ENCODE measurements at places on chromosomes 2 and 18. TPM values are rescaled to one million over a fixed set of nuclear protein-coding genes. Genes with fewer than 3 reads are reported as not detected.

NXPH2 gene
- total RNA-seq: not detected

LYG1 gene
- 3.0 TPM for total RNA-seq

TRAF3IP1 gene
- 12.6 TPM for total RNA-seq

HAAO gene
- total RNA-seq: 23.0 TPM

DLX1 gene
- not detected for total RNA-seq

KATNAL2 gene
- total RNA-seq: not detected

DOK6 gene
- total RNA-seq: 0.26 TPM

FARSB gene
- total RNA-seq: 14.9 TPM

GRCh38 chr2:129101186-129101585 is 782.5 kb upstream of the HS6ST1 start:
- DNase-seq: no peak

GRCh38 chr2:208224802-208225201 is 30.1 kb downstream of the IDH1 start:
- DNase-seq: no peak

GRCh38 chr2:40173276-40173675 is 278.6 kb downstream of the SLC8A1 start:
- DNase-seq: no peak

DNA sequence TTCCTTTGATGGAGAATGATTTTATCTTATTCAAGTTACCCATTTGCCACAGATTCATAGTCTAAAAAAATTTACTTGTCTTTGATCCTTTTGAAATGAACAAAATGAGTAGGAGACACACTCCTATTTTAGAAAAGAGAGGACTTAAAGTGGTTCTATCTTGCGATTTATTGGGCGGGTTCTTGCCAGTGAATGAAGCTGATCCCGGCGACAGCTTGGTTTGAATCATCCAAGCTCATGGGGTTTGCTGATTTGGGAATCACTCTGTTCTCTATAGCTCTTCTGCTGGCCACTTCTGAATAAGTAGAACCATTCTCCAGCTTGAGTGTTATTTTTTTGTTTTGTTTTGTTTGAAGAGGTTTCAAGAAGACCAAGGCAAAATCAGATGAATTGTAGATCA is 25.5 kb upstream of the PPP1CB start:
- DNase-seq: no peak

GRCh38 chr18:73144030-73144429 is 276.2 kb upstream of the NETO1 start:
- no peak for DNase-seq

GRCh38 chr2:175576875-175577274 is 395.4 kb upstream of the ATP5MC3 start:
- no peak for DNase-seq

GRCh38 chr2:66724241-66724640 is 289.3 kb downstream of the MEIS1 start:
- no peak for DNase-seq

- no peak for DNase-seq
Observed at GRCh38 chr2:24104110-24104650, 19.0 kb downstream of the PFN4 start.

- DNase-seq: no peak
Observed at GRCh38 chr2:70084973-70085710, 2.1 kb upstream of the PCBP1 start.

DNA sequence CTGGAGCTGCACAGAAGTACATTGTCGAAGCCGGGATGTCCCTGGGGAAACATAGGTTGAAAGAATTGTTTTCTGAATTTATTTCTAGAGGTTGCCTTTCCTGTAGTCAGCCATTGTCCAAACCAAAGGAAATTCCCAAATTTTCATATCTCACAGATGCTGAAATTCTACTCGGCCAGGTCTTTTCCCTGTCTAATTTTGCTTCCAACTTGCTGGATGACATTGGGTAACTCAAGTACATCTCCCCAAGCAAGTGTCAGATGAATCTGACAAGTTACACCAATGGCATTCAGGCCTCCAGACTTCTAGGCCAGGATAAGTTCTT is 47.5 kb upstream of the ROCK2 start:
- no peak for DNase-seq

DNA sequence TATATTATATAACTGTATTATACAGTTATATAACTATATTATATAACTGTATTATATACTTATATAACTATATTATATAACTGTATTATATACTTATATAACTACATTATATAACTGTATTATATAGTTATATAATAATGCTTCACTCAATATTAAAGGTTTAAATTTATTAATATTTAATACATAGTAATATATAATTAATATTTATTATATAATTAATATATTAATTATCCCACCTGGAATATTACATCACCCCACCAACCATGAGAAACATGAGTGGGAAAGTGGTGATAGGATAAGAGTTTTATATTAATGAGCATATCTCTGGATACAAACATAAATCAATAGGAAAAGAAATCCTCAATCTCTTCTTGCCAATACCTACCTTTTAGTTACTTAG is 487.1 kb upstream of the LRRTM4 start:
- DNase-seq: no peak

- DNase-seq: no peak
Observed at GRCh38 chr2:100110614-100111000, 31.8 kb downstream of the AFF3 start.

- no peak for DNase-seq
Observed at GRCh38 chr2:10087360-10087759, 7.1 kb upstream of the CYS1 start.

DNA sequence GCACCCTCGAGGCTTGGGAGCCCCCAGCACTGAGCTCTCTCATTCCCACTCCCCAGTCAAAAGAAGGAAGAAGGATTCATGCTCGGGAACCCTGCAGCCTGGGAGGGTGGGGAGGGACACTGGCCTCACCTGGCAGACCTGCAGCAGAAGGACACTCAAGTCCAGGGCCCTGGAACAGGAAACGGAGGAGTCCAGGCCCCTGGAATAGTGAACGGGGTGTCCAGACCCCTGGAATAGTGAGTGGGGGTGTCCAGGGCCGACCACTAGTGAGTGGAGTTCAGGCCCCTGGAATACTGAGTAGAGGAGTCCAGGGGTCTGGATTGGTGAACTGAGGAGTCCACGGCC is 292.5 kb downstream of the NDUFA10 start:
- no peak for DNase-seq

GRCh38 chr2:25410370-25410769 is 68.6 kb upstream of the DNMT3A start:
- DNase-seq: no peak

GRCh38 chr2:100749771-100750542 is 70.0 kb upstream of the NPAS2 start:
- DNase-seq: no peak

GRCh38 chr2:219298759-219299371 is 10.3 kb downstream of the PTPRN start:
- peak; percentile 89 for DNase-seq

DNA sequence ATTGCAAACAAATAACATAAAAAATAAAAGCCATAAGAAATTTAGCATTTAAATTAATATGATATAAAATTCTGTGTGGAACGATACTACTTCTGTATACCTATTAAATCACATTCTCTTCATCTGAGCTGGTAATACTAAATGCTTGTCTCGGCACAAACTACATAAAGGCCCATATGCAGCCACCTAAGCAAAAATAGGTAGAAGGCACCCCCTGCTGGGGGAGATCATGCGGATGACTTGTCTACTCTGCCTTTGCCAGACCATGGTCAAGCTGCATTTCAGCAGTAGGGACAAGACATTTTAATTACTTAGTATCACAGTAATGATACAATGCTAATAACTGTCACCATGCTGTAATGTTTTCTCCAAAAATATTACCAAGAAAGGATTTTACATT is 108.0 kb downstream of the CDH19 start:
- DNase-seq: no peak

DNA sequence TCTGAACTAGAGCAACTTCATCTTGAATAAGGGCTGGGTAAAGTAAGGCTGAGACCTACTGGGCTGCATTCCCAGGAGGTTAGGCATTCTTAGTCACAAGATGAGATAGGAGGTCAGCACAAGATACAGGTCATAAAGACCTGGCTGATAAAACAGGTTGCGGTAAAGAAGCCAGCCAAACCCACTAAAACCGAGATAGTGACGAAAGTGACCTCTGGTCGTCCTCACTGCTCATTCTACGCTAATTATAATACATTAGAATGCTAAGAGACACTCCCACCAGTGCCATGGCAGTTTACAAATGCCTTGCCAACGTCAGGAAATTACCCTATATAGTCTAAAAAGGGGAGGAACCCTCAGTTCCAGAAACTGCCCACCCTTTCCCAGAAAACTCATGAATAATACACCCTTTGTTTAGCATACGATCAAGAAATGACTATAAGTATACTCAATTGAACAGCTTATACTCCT is 109.1 kb downstream of the FIGN start:
- DNase-seq: no peak

GRCh38 chr2:151851761-151852160 is 23.5 kb upstream of the ARL5A start:
- no peak for DNase-seq
